Omental fat pad (tissue), 4 donors: ENCODE measurements at places on chromosomes 16 and 17.

DNA sequence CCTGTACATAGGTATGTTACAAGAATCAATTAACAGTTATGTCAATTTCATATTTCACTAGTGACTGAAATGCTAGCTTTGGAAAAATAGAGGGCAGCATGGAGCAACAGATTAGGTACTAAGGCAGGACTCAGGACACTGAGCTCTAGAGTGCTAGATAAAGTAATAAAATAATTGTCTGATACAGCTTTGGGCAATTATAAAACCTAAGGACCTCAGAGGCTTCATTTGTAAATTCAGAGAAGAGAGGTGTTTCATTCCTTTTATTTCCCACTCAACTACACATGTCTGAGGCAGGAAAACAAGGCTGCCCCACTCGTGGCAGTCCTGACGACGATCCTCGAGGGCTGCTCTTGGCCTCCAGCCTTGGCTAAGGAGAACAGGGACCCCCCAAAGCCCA, 81.5 kb downstream of the CA4 start:
- no peak for DNase-seq

DNA sequence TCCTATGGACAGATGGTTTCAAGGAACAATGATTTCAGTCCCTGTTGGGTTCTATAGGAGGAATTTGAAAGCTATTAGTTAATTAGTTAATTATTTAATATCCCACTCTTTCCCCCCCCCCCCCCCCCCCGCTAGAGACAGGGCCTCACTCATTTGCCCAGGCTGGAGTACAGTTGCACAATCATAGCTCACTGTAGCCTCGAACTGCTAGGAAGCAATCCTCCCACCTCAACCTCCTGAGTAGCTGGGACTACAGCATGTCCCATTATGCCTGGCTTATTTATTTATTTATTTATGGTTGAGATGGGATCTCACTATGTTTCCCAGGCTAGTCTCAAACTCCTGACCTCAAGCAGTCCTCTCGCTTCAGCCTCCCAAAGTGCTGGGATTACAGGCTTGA, 15.0 kb upstream of the TAT start:
- DNase-seq, result no peak

- DNase-seq, result no peak
Measured at GRCh38 chr17:81656118-81656743, at the start of gene PDE6G. PDE6G (minus strand) TSS chr17:81656542; CDS start chr17:81653305, 3,237 bp downstream.

- no peak for DNase-seq
Measured at GRCh38 chr16:69851491-69852240, 89.5 kb downstream of the WWP2 start.

DNA sequence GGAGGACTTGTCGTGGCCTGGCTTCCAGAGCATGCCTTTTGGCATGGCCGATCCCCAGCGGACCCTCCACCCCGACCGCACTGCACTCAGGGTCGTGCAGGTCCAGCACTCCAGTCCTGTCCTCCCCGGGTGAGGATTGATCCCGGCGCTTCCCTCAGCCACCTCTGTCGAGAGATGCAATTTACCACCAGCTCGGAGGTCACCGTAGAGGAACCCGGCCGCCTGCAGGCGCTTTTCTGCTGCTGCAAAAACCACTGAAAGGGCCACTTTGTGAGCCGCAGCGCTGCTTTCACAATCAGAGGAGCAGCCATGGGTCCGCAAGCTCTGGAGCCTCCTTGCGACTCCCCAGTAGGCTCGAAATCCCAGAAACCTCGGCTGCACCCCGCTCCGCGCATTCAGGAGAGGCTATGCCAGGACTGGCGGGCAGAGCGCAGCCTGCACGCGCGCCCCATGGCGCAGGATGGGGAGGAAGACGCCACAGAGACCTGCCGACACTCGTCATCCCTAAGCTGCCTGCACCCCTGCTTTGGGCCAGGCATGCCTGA, 134.2 kb downstream of the HS3ST2 start:
- no peak for DNase-seq

GRCh38 chr17:28570716-28571360, 486 bp downstream of the PIGS start:
- DNase-seq, result no peak

DNA sequence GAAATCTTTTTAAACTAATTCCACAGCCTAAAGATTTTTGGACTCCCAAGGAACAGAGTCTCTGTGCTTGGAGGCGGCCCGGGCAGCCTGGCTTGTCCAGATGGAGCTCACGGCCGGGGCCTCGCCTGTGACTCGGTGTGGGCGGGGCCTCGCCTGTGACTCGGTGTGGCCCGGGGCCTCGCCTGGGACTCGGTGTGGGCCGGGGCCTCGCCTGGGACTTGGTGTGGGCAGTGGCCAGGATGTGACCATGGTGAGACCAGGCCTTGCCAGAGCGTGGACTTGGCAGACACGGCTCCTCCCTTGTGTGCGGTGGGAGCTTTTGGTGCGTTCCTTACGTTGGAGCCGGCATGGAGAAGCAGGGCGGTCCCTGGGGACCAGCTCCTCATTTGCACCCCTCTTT, 92.3 kb downstream of the METRNL start:
- no peak for DNase-seq

DNA sequence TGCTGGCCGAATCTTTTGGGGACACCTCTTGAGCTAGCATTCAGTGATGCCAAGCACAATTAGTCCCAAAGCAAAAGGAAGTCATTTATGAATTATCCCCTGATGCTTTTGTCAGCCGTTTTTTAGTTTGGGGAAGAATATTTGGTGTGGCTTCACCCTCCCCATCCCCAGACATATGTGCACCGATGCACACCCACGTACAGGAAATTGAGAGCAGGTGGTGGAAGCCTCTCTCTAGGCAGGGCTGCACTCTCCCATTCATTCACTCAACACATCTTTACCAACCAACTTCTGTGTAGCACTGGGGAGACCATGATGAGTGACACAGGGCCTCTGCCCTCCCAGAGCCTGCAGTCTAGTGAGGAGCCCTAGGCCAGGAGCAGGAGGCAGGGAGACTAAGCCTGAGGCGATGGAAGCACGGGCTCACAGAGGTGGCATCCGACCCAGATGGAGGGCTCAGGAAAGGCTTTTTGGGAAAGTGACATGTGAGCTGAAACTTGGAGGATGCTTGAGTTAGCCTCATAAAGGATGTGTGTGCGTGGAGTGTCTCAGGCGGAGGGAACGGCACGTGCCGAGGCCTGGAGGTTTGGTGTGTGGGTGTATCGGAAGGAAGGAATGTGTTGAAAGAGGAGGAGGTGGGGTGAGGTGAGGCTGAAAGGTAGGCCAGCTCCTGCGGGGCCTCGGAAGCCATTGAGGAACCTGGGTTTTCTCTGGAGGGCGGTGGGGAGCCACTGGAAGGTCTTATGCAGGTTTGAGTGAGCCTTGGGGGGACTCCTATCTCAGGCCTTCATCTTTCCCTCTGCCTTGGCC, 43.8 kb downstream of the PSME3IP1 start:
- DNase-seq, result no peak

DNA sequence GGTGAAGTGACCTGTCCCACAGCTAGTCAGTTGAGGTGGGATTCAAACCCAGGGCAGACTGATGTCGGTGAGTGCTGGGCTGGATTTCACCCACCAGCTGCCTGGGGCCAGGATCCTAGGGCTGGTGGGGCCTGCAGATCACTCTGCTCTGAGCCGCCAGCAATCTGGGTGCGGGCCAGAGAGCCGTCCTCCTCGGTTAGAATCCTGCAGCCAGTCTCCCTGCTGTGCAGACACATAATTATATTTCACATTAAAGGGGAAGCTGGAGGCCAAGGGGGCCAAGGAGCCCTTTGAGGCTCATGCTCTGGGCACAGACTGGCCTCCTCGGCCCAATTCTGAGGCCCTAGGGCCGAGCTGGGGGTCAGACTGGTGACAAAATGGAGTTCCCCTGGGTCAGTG, 996 bp upstream of the KCNJ12 start:
- DNase-seq, result no peak

- no peak for DNase-seq
Measured at GRCh38 chr17:27453471-27453870, 2.8 kb upstream of the KSR1 start.

GRCh38 chr16:69187446-69188235, 677 bp downstream of the SNTB2 start:
- no peak for DNase-seq

- no peak for DNase-seq
Measured at GRCh38 chr16:21302898-21303528, 24.9 kb upstream of the CRYM start.

- no peak for DNase-seq
Measured at GRCh38 chr16:4323845-4324488, 8.1 kb downstream of the GLIS2 start.

GRCh38 chr17:18181358-18181757, 2.3 kb upstream of the ALKBH5 start:
- no peak for DNase-seq

DNA sequence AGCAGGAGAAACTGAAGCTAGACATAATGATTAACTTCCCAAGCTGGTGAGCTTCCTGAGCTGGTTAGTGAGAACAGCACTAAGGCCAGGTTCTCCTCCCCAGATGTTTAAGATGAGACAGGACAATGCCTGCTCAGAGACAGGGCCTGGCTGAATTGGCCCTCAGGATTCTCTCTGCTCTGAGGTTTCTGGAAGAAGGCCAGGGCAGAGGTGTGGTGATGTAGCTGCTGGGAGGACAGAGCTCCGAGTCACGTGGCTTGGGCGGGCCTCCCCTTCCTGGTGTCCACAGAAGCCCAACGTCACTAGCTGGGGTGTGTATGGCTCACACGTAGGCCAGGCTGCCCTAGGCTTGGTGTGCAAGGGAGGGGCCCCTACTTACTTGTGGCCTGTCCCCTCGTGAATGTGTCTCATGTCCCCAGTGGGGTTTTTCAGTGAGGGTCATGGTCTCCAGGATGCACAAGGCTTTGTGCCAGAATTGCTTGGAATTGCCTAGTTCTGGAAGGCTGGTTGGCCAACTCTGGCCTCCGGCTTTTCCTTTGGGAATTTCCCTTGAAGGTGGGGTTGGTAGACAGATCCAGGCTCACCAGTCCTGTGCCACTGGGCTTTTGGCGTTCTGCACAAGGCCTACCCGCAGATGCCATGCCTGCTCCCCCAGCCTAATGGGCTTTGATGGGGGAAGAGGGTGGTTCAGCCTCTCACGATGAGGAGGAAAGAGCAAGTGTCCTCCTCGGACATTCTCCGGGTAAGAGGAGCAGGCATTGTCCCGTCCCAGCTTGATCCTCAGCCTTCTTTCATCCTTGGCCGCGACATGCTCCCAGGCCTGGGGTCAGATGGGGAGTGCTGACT, 3.4 kb downstream of the NOD2 start:
- peak; percentile 50 for DNase-seq

- no peak for DNase-seq
Measured at GRCh38 chr17:28983286-28984230, 22.3 kb downstream of the SEZ6 start.

- DNase-seq, result no peak
Measured at GRCh38 chr17:61135782-61136181, 263.9 kb upstream of the TBX2 start.

DNA sequence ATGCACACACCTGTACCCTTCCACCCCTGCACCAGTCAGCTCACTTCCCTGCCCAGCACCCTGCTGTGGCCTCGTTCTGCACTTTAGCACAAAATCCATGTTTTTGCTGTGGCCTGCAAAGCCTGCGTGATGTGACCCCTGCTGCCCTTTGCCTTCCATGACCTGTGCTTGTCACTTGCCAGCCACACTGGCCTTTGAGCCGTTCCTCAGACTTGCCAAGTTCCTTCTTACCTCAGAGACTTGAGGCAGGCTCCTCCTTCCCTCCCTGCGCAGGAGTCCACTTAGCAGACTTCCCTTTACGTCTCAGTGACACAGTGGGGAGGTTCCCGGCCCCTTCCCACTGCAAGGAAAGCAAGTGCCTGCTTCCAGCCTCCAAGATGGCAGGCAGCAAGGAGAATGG, 134.7 kb downstream of the SNX29 start:
- DNase-seq, result no peak

DNA sequence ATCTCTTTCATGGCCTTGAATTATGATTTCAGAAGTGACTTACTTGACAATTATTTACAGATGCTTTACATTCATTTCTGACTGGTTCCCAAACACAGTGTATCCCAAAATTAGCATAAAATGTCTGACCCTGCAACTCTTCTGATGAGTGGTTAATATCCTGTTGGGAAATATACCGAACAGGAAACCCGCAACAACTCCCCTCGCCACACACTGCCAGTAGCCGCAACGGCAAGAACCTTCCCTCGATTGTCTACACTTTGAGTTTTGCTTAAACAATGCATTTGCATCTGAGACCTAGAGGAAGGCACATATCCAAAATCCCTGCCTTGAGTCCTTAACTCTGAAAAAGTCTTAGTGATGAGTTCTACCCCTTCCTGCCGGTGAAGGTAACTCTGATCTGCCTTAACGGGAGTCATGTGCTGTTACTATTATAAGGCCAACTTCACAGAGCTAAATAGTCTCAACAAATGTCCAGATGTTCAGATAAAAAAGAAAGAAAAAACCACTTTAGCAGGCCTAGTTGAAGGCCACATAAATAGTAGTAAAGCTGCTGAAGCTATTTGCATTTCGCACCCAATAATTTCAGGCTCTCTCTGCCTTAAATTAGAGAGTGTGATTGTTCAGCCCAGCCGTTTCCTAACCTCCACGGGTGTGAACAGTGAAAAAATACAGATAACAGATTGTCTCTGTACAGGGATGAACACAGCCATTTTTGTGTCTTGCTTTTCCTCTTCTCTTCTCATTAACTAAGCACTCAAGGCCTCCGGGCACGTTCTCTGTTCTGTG, 321.1 kb downstream of the HS3ST3B1 start:
- DNase-seq, result no peak

- DNase-seq, result no peak
Measured at GRCh38 chr16:72434159-72434558, 262.2 kb upstream of the PMFBP1 start.

DNA sequence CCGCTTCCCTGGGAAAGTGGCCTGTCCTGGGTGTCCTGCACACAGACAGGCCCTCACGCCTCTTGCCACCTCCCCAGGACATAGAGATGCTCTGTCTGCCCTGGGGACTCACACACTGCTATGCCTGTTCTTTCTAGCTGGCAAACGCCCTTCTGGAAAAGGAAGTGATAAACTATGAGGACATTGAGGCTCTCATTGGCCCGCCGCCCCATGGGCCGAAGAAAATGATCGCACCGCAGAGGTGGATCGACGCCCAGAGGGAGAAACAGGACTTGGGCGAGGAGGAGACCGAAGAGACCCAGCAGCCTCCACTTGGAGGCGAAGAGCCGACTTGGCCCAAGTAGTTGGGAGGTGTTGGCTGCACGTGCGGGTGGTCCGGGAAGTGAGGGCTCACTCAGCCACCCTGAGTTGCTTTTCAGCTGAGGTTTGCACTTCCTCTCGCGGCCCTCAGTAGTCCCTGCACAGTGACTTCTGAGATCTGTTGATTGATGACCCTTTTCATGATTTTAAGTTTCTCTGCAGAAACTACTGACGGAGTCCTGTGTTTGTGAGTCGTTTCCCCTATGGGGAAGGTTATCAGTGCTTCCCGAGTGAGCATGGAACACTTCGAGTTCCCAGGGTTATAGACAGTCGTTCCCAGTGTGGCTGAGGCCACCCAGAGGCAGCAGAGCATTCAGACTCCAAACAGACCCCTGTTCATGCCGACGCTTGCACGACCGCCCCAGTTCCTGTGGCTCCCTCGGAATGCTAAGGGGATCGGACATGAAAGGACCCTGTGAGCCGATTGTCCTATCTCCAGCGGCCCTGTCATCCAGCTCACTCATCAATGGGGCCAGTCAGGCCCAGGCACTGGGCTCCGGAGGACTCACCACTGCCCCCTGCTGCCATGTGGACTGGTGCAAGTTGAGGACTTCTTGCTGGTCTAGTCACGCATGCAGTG, 3.5 kb upstream of the RPL13 start:
- DNase-seq, result peak; percentile 79
